Transverse colon (tissue), 4 donors: ENCODE measurements at places on chromosomes 16 and 17. TPM values are rescaled to one million over a fixed set of nuclear protein-coding genes. Genes with fewer than 3 reads are reported as not detected.

Gene KRT40
- total RNA-seq: 0.48 TPM

Gene ADAM11
- 2.0 TPM for total RNA-seq

Gene GP1BA
- not detected for total RNA-seq

Gene SPNS1
- total RNA-seq: 75.2 TPM

Gene CA4
- 342 TPM for total RNA-seq

Gene NLE1
- 7.5 TPM for total RNA-seq

Gene NAA60
- total RNA-seq: 247 TPM

Gene MAPT
- total RNA-seq: 2.3 TPM

Gene HOXB9
- total RNA-seq: 19.8 TPM

Gene ADPRM
- 5.9 TPM for total RNA-seq

Gene LGALS9B
- total RNA-seq: 6.7 TPM

Gene TMEM92
- not detected for total RNA-seq

Gene RIPOR1
- 11.2 TPM for total RNA-seq

Gene C17orf78
- total RNA-seq: not detected

Gene MT1H
- 526 TPM for total RNA-seq

Gene BEAN1
- not detected for total RNA-seq

Gene RRAD
- not detected for total RNA-seq

Gene CSNK1D
- total RNA-seq: 230 TPM

Gene PHOSPHO1
- not detected for total RNA-seq

Gene CRHR1
- total RNA-seq: not detected

Gene FAM20A
- 1.5 TPM for total RNA-seq

Gene CLEC19A
- total RNA-seq: not detected

Gene TNFRSF17
- not detected for total RNA-seq

Gene SP2
- total RNA-seq: 19.1 TPM

Gene RNU2-1
- not detected for total RNA-seq

Gene PDF
- 14.1 TPM for total RNA-seq

Gene GAN
- total RNA-seq: 13.8 TPM

Gene MYH1
- total RNA-seq: not detected

Gene HES7
- total RNA-seq: not detected

Gene KRT14
- 0.32 TPM for total RNA-seq

Gene NAGPA
- total RNA-seq: 250 TPM

Gene FBXO39
- not detected for total RNA-seq

Gene GPR179
- 0.16 TPM for total RNA-seq

Gene AIPL1
- total RNA-seq: not detected
